NCI-H345 (cell line): ENCODE measurements at places on chromosomes 5 and 9.

DNA sequence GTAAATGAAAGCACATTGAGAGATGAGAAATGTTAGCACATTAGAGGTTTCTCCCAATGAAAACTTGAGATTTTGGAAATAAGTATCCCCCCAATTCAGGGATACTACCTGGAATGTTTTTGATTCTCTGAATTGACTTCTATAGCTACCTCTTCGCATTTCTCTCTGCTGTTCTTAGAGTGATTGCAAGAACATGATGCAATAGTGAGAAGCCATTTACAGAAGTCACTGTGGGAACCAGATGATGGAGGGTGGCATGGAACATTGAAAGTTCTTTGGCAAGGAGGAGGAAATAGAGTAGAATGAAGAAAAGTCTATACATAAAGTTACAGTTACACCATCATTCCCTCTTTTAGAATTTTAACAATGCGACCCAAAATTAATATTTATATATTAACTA lies 9.2 kb downstream of the NPR3 start:
- no peak for DNase-seq

DNA sequence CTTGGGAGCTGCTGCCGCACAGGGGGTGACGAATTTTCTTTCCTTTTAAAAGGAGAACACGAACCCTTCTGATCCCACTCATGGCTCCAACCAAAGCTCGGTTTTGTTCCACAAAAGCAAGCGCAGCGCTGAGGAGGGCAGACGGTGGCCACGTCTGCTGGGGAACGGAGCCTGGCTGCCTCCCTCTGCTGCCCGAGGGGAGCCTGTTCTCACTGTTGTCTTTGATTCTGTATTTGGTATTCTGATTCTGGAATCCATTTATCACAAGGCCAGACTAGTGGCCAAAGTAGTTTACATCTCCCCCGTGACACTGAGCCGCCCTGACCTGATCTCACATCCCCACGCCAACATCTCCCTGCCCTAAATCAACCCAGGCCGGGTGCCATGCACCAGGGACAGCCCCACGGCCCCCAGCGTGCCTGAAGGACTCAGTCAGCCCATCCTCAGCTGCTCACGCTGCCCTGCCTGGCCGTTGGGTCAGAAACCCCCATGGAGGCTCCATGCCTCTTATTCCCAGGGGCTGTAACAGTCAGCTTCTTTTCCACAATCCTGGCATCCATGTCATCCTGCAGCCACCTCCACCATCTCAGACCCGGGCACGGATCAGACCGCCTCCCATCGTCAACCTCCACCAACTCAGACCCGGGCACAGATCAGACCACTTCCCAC lies 6.7 kb upstream of the NSMF start:
- no peak for DNase-seq

DNA sequence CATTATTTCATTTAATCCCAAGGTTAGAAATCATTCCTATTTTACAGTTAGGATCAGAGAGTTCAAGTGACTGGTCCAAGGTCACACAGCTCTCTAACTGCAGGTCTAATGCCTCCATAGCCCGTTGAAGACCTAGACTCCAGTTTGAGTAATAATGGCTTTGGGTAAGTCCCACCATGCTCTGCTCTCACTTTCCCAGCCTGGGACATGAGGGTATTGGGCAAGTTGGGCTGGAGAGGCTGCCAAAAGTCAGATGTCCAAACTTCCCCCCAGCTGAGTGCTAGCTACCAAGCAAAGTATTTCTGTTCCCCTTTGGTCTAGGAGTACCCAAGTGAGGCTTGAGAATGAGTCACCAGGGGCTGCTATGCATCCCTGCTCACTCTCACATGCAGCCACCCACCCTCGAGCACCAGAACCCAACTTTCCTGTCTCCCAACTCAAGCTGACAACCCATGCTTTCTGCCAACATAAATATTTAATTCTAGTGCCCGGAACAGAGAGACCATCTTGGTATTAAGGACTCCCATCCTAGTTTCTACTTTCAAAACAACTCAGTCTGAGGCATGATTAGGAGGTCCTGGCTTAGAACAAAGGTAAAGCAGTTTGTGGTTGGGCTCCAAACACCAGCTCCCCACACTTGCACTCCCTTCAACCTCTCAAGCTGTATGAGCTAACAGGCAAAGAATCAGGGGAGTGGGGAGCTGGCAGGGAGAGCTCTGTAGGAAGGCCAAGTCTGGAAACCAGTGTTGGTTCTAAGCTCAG lies 236.5 kb upstream of the TRIM32 start:
- DNase-seq, result no peak

GRCh38 chr9:33153666-33154065 lies 13.5 kb downstream of the B4GALT1 start:
- DNase-seq, result no peak

DNA sequence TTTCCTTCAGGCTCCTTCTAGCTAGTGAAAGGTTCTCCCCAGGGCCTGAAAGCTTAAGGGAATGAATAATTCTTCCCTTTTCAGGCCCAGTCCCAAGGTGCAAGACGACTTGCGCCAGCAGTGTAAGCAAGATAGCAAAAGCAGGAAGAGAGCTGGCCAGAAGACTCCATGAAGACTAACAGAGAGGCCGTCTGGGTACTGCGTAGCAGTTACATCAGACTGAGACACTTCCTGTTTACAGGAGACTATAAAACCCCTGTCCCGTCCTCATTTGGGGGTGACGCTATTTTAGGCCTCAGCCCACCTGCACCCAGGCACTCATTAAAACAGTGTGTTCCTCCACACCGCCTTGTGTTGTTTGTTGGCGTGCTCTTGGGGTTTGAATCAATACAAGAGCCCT lies 90.7 kb upstream of the MOCS2 start:
- no peak for DNase-seq

- no peak for DNase-seq
Measured at GRCh38 chr9:27125030-27125429, 16.0 kb downstream of the TEK start.

DNA sequence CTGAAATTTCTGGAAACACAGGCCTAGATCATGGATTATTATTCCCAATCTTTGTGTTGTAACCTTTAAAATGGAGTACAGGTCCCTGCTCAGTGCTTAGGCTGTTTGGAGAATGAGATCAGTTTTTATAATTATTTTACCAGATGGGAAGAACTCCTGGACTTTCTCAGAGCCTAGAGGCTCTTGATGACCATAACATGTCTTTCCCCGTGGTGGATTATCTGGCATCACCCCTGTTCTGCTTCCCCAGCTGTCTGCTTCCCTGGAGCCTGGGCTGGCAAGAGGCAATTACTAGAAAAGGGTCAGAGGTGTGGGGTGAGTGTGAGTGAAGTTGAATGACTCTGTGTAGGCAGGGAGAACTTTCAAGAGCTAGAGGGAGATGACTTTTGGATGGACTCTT lies 143.0 kb downstream of the CARTPT start:
- DNase-seq, result no peak

DNA sequence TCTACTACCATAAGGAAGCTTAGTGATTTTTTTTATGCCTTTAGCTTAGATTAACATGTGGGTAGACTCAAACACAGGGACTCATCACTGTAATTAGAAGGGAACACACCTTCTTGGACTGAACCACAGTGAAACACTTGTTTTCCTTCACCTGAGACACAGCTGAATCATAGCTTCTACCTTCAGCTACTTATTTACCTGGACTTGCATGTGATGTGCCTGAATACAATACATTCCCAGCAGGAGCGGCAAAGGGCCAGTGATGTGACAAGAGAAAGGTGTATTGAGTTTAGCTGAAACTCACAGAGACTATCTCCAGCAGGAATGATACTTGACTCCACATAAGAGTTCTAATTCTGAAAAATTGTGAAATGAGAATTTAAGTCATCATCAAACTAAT lies 37.8 kb downstream of the GRAMD2B start:
- DNase-seq, result peak; percentile 52

- DNase-seq, result peak; percentile 55
Measured at GRCh38 chr9:27377147-27377807, 80.3 kb upstream of the EQTN start.

GRCh38 chr5:36378551-36378950 lies 76.8 kb upstream of the RANBP3L start:
- no peak for DNase-seq

DNA sequence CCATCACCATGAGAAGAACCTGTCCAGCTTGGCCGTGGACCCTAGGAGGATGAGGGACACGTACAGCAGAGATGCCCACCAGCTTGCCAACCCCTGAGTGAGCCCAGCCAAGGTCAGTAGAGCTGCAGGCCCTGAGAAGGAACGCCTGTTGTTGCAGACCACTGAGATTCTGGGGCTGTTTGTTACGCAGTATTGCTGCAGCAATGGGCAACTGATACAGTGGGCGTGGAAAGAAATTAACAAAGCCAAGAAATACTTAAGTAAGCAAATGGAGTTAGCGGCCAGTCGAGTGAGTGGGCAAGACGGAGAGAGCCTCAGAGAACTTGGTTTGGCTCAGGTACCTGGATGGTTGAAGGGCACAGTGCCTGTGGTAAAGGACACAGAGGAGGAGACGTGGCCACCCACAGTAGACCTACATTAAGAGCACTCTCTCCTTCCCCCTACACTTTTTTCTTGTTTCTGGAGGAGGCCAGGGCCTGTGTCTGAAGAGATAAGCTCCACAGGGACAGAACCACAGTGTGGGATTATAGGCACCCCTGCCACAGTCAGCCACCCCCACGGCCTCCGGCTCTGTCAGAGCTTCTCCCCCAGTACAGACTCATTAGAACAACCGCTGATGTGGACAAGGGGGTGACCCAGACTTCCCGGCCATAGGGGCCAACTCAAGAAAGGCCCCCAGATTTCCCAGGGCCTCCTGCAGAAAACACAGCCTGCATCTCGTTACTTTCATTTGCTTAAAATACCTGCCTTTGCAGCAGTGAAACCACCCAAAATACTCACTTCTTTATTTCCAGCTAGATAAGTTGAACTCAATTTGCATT lies 40.1 kb upstream of the GRHPR start:
- DNase-seq, result no peak

- peak; percentile 11 for DNase-seq
Measured at GRCh38 chr9:95981761-95982390, 106.4 kb downstream of the ERCC6L2 start.

GRCh38 chr9:79652598-79652997 lies 80.8 kb downstream of the TLE4 start:
- no peak for DNase-seq

- DNase-seq, result no peak
Measured at GRCh38 chr9:2740616-2741015, 23.3 kb downstream of the KCNV2 start.

DNA sequence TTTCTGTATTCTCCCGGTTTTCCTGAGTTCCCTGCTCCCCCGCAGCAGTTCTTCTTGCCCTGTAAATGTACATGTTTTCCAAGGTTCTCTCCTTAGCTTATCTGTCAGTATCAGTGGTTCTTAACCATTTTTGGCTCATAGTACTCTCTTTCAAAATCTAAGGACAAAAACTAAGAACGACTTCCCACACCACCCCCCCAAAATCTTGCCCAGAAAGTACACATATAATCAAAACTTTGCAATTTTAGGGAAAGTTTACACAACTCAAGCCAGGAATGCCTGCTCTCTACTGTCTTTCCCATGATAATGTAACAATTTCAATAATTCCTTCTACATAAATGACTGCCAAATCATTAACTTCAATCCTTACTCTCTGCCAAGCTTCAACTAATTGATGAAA lies 4.5 kb downstream of the DCAF12 start:
- DNase-seq, result no peak

DNA sequence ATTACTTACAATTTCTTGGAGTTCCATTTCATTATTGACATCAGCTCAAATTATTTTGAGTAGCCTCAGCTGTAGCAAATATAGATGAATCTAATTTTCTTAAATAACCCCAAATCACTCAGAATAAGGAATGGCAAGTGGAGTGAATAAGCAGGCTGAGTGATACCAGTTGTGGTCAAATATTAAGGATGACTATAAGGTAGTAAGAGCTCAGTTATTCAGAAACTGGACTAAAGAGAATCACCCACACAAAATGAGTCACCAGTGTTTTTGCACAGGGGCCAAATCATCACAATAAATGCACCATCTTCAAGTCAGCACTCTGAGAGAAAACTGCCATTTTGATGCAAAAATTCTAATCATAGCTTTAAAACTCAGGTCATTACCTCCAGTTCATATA lies 128.9 kb upstream of the TARS1 start:
- DNase-seq, result no peak

- DNase-seq, result peak; percentile 22
Measured at GRCh38 chr5:175657593-175658271, at the start of gene HRH2. Gene HRH2 (plus strand): TSS chr5:175658071. CDS start chr5:175683234, 25,163 bp downstream.

- DNase-seq, result no peak
Measured at GRCh38 chr5:89106480-89106879, 223.5 kb upstream of the MEF2C start.

GRCh38 chr9:112355427-112355897 lies 22.0 kb upstream of the PTBP3 start:
- DNase-seq, result no peak

DNA sequence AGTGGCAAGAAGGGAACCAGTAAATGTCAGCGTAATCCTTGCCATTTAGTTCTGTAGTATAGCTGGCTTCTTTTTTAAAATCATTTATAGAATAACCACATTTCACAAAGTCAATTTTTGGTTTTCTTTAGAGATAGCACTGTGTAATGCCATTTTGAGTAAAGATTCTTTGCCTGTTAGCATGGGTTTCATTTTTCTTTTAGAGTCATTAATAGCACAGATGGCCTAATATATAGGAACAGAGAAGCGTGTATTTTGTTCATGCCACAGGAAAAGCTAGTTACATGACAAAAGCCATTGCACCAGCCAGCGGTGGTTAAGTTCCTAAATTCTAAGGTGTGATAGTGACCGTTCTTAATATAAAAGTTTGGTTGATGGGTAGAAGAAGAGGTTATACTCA lies 1363.9 kb downstream of the MAT2B start:
- no peak for DNase-seq
